ENCODE measurements at places on chromosomes 4 and X.

GRCh38 chr4:10977534-10977933 lies 293.0 kb upstream of the CLNK start:
- no peak for DNase-seq

- DNase-seq: no peak
These were observed 13.0 kb downstream of the SLC16A2 start for GRCh38 chrX:74434336-74434735.

DNA sequence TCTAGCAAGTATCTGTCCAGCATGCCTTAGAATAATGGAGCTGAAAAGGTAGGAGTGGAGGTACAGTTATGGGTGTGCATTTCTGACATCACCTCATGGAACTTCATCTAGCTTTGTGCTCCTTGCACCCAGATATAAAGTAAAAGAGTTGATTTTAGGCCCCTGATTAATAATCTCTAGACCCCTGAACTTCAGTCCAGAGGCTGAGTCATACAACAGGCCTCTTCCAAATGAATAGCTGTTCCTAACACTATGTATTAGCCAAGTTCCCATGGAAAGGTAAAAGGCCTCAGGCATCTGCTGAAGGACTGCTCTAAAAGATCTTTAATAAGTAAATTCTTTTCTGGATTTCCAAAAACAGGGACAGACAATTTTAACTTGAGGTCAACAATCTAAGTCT lies 16.2 kb downstream of the TBC1D9 start:
- no peak for DNase-seq

DNA sequence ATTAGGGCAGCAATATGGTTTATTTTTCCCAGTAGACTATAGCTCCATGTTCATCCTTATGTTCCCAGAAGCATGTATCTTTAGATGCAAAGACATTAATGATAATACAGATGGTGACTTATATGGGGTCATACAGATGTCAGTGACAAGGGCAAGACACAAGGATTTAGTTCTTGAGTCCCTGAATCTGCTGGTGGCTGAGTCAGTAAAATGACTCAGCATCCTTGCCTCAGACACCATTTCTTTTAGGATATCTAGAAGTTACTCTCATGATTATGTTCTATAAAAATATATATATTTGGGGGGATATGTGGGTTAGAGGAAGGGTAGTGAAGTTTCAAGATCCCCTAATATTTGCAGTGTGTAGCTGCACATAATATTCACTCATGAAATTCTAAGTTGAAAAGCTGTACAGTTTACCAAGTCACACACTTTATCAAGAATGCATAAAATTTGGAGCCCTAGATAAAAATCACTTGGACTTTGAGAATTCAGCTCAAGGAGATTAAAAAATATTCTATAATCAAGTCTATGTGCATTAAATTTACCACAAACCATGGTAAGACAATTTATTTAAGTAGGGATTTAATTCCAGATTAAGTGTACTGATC lies 101.9 kb downstream of the LNX1 start:
- DNase-seq: no peak

DNA sequence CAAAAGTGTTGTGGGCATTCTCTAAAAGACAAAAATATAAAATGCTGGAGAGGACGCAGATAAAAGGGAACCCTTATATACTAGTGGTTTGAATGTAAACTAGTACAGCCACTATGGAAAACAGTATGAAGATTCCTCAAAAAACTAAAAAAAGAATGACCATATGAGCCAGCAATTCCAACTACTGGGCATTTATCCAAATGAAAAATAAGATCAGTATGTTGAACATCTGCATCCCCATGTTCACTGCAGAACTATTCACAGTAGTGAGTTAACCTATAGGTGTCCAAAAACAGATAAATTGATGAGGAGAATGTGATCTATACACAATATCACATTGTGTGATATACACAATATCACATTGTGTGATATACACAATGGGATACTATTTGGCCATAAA lies 1615.3 kb downstream of the PCDH18 start:
- DNase-seq: no peak

DNA sequence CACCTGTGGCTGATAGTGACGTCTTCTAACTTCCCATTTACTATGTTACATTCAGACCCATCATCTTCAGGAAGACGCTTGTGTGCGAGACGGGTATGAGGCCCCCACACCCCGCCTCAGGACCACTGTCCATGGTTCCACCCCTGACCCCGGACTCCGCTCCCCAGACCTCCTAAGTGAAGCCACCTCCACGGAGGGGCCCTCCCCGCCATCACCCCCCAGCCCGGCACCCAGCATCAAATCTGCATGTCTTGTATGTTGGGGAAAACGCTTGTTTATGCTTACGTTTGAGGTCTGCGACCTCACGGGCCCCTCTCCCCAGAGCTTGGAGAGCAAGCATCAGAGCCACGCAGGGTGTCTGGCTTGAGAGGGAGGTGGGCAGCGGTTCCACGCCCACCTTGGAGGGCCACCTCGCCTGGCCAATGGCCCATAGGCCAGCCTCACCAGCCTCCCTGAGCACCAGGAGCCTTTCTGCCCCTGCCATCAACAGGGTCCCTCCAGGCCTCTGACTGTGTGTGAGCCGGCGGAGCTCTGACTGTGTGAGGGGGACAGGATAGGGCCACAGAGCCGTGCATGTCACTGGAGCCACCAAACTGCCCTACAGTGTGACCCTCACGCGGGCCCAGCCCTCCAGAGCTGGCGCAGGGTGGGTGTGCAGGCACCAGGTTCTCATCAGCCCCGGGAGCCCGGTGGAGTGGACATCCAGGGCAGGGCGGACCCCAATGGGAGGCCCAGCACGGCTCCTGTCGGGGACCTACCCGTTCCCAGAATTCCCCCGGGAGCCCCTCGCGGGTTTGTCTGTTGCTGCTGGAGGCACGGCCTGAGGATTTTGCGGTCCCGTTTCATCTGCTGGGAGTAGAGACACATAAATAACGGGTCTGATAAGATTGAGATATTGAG lies 88.4 kb upstream of the NKX1-1 start:
- no peak for DNase-seq

GRCh38 chrX:122133478-122133877 lies 1050.6 kb upstream of the GRIA3 start:
- no peak for DNase-seq

DNA sequence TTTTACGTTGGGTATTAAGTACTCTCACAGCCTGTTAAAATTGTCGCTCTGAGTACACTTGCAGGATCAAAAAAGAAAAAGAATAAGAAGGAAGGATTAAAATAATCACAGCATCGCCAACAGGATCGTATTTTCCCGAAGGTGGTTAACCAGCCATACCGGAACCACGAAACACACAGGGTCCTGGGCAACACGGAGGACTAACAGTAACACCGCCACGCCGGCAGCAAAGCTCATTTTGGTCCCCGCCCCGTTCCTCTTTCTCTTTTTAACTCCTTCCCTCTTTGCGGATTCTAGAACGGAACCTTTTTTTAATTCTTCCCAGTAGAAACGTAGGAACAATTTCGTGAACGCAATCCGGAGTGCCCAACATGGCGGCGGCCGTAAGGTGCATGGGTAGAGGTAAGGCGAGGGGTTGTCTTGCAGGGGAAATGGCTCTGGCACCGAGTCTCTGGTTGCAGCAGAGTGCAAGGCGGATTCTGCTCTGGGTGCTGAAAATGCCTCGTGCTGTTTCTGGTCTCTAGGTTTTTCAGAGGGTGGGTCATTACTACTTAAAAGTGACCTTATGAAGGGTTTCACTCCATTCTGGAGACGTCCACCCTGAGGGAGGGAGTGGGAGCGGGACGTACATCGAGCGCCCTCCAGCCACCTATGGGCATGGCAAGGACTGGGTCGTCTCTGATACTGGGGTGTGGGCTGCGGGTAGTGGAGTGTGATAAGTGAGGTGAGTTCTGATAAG lies at the start of gene MRPL1:
Gene MRPL1 (plus strand): TSS at position 353 of the 739 bp plus-strand sequence. CDS start 19 bp downstream, at position 372.
- DNase-seq: peak; percentile 73

- DNase-seq: no peak
These were observed 384.5 kb downstream of the NAF1 start for GRCh38 chr4:162782096-162782777.

DNA sequence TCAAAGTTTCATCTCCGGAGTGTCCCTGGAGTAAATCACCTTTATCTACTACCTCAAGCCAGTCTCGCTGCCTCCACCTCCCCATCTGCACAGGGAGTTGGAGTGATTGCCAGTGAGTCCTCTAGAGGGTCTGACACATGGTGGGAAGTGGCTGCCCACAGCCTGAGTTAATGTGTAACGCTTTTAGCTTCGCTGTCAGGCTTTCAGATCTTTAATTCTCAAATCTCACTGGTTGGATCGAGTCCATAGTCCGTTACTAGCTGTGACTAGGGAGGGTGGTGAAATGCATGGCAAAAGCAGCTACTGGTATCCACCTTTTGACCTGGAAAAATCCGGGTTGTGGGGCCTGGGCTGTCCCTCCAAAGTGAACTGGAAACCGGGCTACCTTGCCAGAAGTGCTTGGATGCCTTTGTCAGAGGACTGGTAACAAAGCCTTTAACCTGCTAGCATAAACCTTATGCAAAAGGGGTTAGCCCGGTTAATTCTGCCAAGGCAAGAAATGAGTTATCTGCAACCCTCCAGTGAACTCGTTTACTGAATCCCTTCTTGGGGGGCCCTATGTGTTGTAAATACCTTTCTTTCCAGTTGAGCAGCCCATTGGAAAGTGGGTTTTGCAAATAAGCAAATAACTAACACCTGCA lies 5.1 kb upstream of the WDR1 start:
- DNase-seq: no peak

DNA sequence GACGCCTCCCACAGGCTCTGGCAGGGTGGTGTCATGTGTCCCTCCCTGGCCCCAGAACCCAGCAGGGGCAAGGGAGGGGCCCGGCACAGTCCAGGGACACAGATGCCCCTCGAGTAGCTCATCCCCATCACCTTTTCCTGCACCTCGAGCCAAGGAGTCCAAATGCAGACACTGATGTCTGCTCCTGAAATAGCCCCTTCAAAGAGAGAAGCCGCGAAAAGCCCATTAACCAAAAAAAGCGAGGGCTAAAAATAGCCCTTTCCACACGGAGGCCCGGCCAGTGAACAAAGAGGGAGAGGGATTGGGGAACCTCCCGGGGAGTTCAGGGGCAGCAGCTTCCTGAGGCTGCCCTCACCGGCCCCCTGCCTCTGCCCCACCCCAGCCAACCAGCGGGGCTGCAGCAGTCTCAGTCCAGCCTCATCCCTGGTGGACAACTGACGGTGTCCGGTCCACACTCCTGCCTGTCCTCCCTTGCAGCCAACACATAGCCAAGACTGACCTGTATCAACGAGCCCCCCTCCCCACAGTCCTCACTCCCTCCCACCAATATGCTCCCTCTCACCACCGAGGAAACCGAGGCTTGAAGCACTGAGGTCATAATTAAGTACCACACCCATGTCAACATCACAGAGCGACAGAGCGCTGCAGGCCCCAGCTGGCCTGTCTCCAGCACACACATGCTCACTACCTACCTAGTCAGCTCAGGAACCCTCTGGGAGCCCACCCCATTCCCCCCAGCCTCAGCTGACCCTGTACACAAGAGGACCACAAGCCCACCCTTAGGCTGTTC lies 23.9 kb downstream of the WDR1 start:
- no peak for DNase-seq

DNA sequence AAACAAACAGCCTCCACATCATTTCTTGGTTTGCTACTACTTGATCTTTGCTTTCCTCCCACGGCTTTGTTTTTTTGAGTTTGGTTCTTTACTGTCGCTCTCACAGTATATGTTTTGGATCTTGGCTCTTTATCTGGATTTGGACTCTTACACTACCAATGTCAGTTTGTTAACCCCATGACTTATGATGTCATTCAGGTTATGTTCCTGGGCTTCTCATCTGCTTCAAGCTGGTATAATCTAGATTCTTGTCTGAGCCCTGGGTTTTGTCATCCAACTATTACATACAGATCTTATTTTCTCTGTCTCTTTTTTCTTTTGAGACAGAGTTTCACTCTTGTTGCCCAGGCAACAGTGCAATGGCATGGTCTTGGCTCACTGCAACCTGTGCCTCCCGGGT lies 482.9 kb upstream of the TEX13C start:
- no peak for DNase-seq

GRCh38 chr4:80913381-80913780 lies 117.1 kb upstream of the BMP3 start:
- DNase-seq: no peak

- no peak for DNase-seq
These were observed 85.3 kb downstream of the CLCN4 start for GRCh38 chrX:10242026-10242425.

- DNase-seq: no peak
These were observed 291.4 kb downstream of the PABPC4L start for GRCh38 chr4:133910165-133910564.

DNA sequence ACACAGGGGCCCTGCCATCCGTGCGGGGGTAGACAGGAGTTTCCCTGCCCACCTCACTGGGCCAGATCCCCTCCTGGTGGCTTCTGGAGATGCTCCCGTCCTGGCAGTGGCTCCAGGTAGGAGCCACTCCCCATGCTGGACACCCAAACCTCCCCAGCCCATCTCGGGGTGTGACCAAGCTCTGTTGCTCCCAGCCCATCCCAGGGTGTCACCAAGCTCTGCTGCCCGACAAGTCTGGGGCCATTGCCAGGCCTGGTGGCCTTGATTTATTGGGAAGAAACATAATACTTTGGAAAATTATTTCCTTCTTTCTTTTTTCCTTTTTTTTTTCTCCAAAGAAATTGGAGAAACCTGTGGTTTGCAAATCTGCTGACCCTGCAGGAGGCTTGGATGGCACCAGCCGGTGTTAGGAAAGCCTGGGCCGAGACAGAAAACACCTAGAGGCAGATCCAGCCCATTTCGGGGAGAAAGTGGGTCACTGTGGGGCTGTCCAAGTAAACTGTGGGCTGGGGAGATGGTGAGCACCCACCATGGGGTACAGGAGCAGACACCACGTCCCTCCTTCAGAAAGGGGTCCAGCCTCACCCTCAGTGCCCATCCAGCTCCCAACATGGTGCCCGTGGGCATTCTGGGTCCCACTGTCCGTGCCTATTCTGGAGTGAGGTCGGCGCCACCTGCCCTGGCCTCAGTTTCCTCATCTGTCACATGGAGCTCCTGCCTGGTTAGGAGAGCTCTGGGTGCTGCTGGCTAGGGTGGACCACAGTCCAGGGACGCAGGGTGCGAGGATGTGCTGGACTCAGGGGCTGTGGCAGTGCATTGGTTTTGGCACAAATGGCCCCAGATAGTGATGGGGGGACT lies 59.4 kb upstream of the ADRA2C start:
- DNase-seq: no peak

All from NK-92 treated with Interleukin-12 subunit alpha and Interleukin-12 subunit beta, amount 100 ng/mL, for 24 hours (cell line).